AG04449 (cell line): ENCODE measurements at places on chromosomes 7 and 10.

DNA sequence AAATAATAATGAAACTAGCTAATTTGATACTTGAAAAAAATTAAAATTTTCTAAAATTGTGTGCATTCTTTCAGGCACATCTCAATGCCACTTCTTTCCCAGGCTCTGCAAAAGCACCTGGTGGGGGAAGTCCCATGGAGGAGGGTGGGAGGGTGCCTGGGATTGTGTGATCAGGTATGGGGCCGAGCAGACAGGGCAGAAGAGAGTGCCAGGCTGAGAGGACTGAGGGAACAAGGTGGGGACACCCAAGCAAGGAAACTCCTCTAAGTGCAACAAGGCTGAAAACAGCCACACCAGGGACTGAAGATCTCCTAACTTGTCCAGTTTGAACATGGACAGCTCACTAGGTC lies 13.8 kb downstream of the PARP12 start:
- DNase-seq = no peak

- DNase-seq = no peak
Observed at GRCh38 chr7:641269-641671, 85.2 kb upstream of the DNAAF5 start.

DNA sequence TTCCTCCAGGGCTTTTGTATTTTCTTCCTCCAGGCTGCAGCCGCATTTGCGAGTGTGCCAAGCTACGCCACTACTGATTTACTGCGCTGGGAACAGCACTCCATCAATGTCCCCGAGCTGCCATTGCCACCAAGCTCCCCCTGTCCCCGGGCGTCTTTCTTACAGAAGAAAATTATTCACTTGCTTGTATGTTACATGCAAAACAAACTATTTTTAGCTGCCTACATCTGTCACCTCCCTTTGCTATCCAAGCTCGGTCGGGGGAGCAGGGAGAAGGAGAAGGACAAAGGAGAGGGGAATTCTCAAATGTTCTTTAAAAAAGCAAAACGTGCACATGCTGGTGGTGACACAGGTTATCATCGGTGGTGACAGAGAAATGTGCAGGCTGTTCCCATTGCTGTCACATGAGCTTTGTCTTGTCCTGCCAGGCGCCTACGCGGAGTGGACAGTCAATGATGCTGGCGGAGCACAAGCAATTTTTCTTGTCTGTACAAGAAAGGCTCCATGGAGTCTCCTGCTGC lies 93.1 kb downstream of the ADARB2 start:
- no peak for DNase-seq

DNA sequence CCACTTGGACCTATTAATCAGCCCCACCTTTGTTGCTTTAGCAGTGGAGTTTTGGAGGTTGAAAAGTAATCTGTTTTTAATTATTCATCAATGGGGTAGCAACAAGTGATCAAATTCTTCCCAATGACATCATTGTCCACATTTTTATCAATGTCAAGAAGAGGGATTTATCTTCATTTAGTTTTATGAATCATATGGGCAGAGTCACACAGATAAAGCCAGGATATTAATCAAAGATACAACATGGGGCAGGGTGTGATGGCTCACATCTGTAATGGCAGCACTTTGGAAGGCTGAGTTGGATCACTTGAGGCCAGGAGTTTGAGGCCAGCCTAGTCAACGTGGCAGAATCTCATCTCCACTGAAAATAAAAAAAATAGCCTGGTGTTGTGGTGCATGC lies 388.4 kb upstream of the POM121L12 start:
- no peak for DNase-seq

GRCh38 chr10:91931526-91932190 lies 8.1 kb downstream of the BTAF1 start:
- DNase-seq = no peak

GRCh38 chr7:27739301-27739908 lies 557 bp upstream of the TAX1BP1 start:
- DNase-seq = no peak

DNA sequence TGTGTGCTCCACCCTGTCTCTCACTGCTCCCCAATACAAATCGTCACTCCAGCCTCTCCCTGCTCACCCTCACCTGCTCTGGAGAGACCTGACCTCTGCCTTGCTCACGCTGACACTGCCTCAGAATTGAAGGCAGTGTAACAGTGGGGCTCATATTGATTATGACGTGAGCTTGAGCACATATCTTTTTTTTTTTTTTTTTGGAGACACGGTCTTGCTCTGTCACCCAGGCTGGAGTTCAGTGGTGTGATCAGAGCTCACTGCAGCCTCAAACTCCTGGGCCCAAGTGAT lies 84.7 kb downstream of the TBXAS1 start:
- no peak for DNase-seq
